ENCODE measurements at places on chromosomes 7 and 10.
A peak's percentile ranks its signal among the peaks of the same experiment; 100 is the strongest.

- no peak for DNase-seq
Observed at GRCh38 chr7:22357311-22358175, 589 bp upstream of the RAPGEF5 start.

- DNase-seq: no peak
Observed at GRCh38 chr7:149334219-149334618, 72.2 kb downstream of the ZNF783 start.

- no peak for DNase-seq
Observed at GRCh38 chr7:122302761-122303530, 1.6 kb downstream of the FEZF1 start.

DNA sequence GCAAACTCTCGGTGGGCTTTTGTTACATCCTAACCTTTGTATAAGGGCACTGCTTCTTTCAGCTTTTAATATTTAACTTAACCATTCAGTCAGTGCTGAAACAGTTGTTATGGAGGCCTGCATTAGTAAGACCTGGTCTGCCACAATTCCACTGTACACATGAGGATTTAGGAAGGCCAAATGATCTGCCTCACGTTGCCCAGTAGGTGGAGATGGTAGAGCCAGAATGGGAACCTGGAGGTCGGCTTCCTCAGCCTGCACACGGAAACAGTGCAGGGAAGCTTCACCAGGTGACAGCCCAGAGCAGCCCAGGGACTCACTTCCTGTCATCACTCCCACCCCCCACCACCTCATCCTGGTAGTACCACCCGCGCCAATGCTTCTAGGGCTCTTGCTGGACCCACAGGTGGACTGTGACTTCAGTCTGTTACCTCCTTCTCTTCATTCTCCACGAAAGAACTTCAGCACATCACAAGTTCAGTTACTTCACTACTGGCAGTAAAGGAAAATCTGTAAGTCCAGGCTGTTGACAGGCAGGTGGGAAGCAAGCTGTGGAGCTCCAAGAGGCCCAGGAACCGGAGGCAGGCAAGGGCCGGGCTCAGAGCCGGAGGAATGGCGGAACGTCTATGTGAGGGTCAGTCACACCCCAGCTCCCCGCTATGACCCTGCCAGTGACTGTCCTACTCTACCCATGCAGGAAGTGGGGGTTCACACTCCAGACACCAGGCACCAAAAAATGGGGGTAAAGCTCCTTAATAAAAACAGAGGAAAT lies 480.3 kb upstream of the C7orf33 start:
- no peak for DNase-seq

DNA sequence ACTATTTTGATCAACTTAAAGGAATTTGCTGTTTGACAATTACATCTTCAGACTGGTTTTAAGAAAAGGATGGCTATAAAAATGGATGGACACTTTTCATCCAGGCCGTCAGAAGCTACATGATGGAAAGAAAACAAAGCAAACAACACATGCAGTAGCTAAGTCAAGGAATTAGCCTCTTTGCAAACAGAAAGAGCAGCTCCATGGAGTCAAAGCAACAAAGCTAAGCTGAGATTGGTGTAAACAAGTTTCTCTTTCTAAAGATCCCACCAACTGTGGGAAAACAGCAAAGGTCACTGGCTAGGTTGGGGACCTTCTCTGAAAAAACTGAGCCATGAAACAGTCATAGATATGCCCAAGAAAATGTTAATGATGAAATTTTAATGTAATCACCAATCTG lies 98.9 kb downstream of the RNF133 start:
- DNase-seq: no peak

- DNase-seq: no peak
Observed at GRCh38 chr7:147405621-147406020, 1184.9 kb upstream of the C7orf33 start.

DNA sequence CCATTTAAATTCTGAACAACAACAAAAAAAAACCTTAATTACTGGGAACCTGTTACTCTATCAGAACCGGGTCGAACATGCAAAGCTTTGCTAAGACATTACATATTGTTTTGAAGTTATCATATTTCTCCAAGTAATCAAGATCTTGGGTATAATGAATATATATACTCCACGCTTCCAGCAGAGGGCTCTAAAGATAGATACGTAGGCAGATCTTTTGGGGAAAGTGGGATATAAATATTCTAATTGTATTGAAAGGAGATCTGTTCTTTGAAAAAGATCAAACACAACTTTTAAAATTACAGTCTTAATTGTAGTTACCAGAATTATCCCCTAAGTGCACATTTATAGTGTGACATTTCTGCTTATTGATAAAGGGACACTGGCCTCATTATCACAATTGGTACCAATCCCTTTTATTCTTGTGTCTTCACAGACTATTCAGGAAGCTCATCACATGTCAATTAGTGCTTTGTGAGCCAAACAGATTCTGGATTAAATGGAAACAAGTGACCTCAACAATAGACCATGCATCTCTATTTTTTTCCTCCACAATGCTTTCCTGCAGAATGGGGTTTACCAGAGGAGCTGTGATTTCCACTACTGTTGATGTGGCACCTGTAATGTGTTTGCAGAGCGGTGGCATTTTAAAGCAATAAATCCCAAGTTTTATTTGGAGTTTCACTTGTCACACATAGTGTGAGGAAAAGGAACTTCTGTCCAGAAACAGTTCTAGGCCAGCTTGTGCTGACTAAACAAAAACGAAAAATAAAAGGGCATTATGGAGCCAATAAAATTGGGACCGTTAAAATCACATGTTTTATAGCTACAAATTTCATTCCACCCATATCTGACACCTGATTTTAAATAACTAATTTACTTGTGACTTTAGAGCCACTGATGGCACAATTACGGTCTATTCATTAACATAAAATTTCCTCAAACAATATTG lies 122.4 kb downstream of the CTTNBP2 start:
- no peak for DNase-seq

GRCh38 chr10:71235808-71236207 lies 23.4 kb downstream of the UNC5B start:
- DNase-seq: no peak

DNA sequence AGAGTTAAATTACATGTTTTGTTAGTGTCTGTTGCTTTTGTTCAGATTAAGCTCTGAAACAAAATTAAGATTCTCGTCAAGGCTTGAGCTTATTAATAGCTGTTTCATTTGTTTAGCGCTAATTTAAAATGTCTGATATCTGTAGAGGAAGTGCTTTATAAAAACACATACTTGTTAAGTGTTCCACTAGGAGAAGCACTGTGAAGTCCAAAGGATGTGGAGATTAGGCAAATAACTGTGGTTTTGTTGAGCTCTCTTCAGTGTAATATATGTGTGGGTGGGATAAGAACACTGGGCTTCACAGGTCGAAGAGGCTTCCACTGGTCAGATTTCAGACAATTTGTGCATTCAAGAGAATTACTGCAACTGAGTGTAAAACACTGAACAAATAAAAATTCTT lies 242.0 kb downstream of the AUTS2 start:
- DNase-seq: no peak

- no peak for DNase-seq
Observed at GRCh38 chr7:149846021-149846420, 7.8 kb downstream of the ZNF862 start.

DNA sequence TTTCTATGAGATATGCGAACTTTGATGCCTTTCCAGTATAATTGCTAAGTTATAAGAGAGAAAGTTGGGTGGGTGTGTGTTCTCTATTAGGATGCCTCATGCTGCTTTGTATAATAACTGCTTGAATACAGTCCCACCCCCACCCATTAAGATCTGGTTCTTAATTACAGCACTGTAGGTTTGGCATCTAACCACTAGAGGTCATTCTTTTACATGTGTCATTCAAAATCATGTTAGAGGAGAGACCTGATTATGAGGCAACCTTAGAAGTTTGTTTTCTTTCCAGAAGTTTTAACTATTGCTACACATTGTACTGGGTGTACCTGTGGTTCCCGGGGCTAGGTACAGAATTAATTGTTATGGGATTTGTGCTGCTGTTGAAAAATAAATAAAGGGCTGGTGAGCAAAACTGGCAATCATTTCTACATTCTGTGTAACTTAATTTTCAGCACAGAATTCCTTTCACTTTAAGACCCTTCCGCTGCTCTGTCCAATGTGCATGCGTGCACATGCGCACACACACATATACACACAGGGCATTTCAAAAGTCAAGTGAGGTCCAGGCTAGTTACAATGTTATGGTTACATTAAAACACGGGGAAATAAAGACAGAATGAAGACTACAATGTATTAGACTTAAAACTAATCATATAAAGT lies 1156.3 kb downstream of the SORCS3 start:
- no peak for DNase-seq

DNA sequence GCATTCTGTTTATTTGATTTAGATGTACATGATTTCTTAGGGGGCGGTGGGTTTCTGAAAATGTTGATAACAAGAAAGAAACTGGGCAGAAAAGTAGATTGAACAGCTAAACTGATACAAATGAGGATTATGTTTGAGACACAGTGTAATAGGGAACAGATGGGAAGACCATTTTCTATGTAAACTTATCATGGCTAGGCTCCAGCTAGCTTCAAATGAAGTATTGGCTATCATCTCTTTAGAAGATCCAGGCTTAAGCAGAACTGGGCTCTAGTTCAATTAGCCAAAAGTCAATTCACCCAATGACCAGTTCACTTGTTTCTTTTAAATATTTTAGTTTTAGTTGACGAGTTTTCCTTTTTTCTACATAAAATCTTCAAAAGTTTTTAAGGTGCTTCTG lies 639.5 kb downstream of the ANKRD7 start:
- DNase-seq: no peak

DNA sequence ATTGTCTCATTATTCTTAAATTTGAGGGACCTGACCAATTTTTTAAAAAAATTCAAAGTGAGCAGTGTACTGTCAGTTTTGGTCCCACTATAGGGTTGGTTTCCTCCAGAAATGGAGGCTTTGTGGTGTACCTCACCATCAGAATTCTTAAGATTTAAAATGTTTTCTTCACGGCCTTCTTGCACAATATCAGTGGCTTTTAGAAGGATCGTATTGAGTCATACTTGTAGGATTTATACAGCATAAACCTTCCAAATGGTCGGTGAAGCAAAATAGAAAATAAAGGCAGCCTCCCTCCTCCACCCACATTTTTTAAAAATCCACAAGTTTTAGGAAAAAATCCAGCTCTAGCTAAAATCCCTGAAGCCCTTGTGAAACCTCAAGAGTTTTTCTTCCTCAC lies 126.4 kb downstream of the RNLS start:
- no peak for DNase-seq

- DNase-seq: no peak
Observed at GRCh38 chr10:73076360-73077183, 20.1 kb downstream of the P4HA1 start.

DNA sequence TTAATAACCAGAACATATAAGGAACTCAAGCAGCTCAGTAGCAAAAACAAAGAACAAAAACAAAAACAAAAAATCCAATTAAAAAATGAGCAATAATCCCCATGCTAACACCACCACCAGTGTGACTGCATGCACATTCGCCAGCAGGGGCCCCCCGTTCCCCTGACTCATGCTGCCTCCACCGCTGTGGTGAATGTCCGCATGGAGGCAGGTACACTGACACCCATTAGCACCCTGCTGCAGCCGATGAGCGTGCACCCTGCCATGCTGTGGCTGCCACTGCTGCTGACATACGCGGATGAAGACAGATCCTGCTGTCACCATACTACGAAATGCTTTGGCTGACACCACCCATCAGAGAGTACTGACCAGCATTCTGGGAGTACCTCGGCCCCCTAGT lies 321.6 kb upstream of the LRRTM3 start:
- DNase-seq: no peak

GRCh38 chr10:110410329-110411046 lies 87.2 kb upstream of the DUSP5 start:
- DNase-seq: no peak

GRCh38 chr7:23955145-23955544 lies 245.1 kb downstream of the STK31 start:
- DNase-seq: no peak

GRCh38 chr7:2818121-2818520 lies 26.0 kb downstream of the GNA12 start:
- DNase-seq: no peak

DNA sequence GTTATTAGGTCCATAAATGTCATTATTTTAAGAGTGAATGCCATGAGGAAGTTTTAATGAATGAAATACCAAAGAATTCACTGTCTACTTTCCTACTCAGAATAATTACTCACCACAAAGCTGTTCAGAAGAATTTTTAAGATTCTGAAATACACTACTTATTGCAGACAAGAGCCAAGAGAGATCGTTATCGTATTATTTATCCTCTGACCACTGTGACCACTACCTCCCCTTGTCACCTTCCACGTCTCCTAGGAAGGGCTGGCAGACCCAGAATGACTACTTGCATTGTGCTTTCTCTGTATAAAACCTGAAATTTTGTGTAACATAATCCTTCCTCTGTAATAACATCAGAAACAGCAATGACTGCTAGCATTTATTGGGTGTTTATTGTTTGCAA lies 81.9 kb downstream of the ABCB5 start:
- DNase-seq: no peak

DNA sequence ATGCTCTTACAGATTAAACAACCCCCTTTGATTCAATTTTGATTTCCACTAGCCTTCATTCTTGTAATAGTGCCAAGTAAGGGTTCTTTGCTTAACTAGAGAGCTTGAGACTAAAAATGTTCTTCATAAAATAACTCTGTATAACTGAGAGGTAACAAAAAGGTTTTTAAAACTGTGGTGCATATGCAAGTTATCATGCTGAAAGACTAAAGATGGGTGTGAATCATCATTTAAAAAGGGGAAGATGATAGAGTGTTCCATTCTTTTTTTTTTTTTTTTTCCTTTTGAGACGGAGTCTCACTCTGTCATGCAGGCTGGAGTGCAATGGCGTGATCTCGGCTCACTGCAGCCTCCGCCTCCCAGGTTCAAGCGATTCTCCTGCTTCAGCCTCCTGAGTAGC lies 11.1 kb downstream of the MDFIC start:
- no peak for DNase-seq

GRCh38 chr10:113407218-113407617 lies 145.6 kb upstream of the HABP2 start:
- no peak for DNase-seq

DNA sequence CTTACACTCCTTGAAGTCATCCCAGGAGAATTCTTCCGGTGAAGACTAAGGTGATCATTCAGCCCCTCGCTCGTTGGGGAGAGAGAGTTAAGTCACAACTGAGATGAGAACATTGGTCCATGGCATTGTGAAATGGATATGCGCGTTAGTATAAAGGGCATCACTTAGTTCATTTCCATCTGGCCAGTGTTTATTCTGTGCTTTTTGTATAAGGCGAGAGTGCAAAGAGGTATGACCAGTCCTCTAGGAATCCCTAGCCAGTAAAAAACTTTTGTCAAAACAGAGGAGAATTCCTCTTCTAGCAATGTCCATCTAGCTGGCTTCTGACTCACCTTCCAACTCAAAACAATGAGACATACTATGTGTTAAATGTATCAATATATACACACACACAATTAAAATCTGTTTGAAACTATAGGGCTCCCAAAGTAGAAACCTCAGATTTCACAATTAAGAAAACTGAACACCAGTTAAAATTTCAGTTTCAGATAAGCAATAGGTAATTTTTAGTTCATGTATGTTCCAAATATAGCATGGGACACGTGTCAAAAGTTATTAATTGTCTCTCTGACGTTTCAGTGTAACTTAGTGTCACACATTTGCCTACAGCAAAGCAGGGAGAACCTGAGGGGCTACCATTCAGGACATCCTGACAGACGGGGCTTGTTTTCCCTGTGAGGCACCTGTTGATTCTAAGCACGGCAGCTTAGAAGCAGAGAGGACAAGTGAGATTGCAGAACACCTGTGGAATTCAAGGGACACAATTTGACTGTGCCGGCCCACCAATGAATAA lies 158.9 kb downstream of the KLF6 start:
- peak; percentile 55 for DNase-seq

- no peak for DNase-seq
Observed at GRCh38 chr7:132430861-132431822, 145.1 kb downstream of the PLXNA4 start.
